ENCODE measurements at places on chromosomes 6 and 20.

- no peak for DNase-seq
Measured at GRCh38 chr6:157223511-157223910, 99.8 kb downstream of the TMEM242 start.

DNA sequence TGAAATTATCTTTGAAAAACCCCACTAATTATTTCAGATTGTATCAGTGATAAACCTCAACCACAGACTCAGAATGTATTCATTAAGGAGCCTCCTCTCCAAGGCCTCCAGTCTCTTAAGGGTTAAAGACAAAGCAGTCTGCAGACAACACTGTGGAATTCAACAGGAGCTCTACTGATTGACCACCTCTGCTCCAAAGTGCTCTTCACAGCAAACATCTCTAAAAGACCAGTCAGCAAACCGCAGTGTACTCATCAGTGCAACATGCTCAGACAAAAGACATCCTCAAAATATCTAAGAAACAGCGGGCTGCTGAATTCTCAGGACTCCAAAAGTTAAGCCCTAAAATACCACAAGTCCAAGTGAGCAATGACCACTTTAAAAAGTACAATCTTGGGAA lies 42.0 kb downstream of the UQCC1 start:
- DNase-seq: peak; percentile 38

- no peak for DNase-seq
Measured at GRCh38 chr6:163815796-163816195, 401.3 kb downstream of the QKI start.

DNA sequence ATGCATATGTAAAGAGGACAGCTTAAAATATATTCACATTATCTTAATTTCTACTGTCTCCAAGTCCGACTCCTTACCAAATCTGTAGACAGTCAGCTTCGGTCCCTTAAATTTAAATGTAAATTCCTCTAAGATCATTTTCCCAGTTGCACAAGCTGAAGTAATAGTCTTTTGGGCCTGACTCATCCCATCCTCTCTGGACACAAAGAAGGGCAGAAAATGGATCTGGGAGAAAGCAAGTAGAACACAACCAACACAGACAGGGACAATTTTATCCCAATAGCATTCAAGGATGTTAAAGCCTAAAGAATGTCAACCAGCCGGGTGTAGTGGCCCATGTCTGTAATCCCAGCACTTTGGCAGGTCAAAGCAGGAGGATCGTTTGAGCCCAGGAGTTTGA lies 228.3 kb downstream of the ARHGAP18 start:
- DNase-seq: no peak

DNA sequence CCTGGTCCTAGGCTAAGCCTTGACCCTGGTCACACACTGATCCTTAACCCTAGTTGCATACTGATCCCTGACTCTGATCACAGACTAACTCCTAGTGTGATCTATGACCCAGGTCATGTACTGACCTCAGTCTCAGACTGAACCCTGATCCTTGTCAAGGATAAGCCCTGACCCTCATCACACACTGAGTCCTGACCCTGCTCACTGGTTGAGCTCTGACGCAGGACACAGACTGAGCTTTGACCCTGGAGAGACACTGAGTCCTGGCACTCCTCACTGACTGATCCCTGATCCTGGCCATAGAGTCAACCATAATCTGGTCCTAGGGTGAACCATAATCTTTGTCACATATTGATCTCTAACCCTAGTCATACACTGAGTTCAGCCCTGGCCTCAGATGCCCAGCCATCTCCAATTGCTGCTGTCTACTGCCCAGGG lies 37.9 kb downstream of the KCNB1 start:
- DNase-seq: no peak

DNA sequence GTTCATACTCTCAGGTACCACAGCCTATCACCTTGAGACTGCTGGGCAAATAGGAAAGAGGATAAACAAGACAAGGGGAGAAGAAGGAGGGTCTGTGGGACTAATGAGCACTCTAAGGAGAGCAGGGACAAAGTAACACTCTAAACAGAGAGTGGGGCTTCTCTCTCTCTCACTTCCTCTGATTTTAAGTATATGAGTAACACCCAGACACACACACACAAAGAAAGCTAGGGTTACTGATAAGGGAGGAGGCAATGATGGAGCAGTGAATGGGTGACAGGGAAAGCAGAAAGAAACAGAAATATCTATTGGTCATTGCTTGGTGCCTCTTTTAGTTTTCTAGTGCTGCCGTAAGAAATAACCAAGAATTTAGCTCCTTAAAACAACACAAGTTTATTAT lies 96.2 kb upstream of the RNF217 start:
- no peak for DNase-seq

GRCh38 chr6:7640607-7641577 lies 50.9 kb downstream of the SNRNP48 start:
- peak; percentile 85 for DNase-seq

DNA sequence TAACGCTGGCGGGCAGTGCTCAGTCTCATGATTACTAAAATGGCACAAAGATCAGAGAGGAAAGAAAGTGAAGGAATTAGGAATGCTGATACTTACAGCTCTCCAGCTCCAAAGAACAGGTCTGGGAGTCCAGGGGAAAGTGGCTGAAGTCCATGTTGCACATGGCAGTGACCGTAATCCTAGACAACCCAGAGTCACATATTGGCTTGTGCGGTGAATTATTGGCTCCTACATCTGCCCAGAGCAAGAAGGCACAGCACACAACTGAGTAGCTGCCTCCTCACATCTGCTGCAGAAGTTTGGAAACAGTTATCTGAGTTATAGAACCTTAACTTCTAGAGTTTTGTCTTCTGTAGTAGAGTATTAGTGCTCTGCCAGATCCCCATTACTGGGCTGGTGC lies 47.2 kb downstream of the GABRR2 start:
- DNase-seq: no peak

DNA sequence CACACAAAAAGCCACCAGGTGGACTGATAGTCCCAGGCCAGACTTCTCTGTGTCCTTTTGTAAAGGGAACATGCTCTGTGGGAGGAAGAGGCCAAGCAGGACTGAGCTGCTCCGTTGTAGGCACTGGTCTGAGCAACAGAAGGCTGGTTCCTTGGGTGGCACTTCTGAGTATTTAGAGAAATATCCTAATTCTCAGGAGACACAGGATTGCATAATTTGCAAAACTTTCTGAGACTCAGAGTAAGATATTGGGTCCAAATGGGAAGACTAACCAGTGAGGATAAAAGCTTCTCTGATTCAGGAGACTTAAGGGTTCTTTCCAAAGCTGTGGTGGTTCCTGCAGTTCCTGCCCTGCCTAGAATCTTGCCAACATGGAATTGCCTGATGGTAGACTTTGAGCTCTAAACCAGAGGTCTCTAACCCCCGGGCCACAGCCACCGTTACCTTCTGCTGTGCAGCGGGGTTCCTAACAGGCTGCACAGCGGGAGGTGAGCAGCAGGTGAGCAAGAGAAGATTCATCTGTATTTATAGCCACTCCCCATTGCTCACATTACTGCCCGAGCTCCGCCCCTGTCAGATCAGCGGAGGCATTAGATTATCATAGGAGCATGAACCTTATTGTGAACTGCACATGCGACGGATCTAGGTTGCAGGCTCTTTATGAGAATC lies 107.0 kb downstream of the OLIG3 start:
- DNase-seq: no peak

- peak; percentile 20 for DNase-seq
Measured at GRCh38 chr6:17600527-17601385, 654 bp downstream of the FAM8A1 start.

DNA sequence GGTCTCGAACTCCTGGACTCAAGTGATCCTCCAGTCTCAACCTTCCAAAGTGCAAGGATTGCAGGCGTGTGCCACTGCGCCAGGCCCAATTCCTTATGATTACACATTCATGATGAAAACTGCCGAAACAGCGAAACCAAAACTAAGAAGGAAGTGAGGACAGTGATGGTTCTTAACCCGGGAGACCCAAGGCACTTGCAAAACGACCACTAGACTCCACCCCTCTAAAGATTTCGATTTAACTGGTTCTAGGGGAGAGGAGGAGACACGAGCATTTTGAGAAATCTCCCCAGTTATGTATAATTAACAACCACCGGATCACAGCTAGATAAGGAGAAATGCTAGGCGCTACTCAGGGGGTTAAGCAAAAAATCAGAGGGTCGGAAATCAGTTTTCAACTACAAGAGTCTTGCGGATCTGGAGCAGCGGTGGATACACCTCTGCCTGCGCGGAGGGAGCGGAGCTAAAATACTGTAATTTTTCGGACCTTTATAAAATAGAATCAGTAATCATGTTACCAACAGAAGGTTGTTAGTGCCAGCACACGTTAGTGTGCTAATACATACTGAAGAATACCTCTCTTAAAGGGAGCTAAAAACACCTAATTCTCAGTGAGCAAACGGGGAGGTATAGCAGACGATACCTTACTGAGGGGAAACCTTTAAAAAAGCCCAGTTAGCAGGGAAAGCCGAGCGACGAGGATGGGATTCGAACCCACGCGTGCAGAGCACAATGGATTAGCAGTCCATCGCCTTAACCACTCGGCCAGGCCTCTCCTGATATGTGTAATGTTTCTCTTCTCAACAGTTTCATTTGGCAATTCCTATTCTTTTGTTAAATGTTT lies 60.0 kb upstream of the BTN3A2 start:
- peak; percentile 96 for DNase-seq

GRCh38 chr20:43386878-43387277 lies 70.8 kb upstream of the SRSF6 start:
- DNase-seq: no peak

DNA sequence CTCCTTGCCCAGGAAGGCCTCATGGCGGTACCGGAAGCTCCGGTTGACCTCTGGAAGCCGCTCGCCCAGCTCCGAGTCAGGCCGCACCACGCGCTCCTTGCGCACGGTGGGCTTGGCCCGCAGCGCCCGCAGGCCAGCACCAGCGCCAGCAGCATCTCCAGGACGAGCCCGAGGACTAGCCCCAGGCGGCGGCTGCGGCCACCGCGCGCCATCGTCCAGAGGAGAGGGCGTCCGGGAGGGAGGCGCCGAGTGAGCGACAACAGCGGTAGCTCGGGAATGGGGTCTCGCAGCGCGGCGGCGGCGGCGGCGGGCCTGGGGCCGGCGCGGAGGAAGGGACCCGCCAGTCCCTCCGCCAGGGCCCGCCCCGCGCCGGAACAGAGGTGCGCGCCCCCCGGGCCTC lies 27.6 kb upstream of the CGA start:
- no peak for DNase-seq

GRCh38 chr6:88361298-88361697 lies 195.2 kb upstream of the CNR1 start:
- no peak for DNase-seq

- DNase-seq: no peak
Measured at GRCh38 chr6:30830438-30830837, 53.9 kb upstream of the DDR1 start.

Data from fibroblast of villous mesenchyme (primary cell).